ENCODE measurements at places on chromosomes 7 and 10. TPM values are rescaled to one million over a fixed set of nuclear protein-coding genes. Genes with fewer than 3 reads are reported as not detected.

Gene C10orf62
- total RNA-seq, result 0.35 TPM

Gene C10orf53
- not detected for total RNA-seq

Gene PIK3CG
- 0.82 TPM for total RNA-seq

GRCh38 chr7:150631084-150631826 lies 930 bp downstream of the GIMAP6 start:
- peak overlapping the region; percentile 96 for H3K27ac ChIP-seq
- H3K36me3 ChIP-seq, result peaks cover 20% of the 10 kb centered on the region
- no peak for DNase-seq
- peak overlapping the region; percentile 45 for H3K4me3 ChIP-seq

DNA sequence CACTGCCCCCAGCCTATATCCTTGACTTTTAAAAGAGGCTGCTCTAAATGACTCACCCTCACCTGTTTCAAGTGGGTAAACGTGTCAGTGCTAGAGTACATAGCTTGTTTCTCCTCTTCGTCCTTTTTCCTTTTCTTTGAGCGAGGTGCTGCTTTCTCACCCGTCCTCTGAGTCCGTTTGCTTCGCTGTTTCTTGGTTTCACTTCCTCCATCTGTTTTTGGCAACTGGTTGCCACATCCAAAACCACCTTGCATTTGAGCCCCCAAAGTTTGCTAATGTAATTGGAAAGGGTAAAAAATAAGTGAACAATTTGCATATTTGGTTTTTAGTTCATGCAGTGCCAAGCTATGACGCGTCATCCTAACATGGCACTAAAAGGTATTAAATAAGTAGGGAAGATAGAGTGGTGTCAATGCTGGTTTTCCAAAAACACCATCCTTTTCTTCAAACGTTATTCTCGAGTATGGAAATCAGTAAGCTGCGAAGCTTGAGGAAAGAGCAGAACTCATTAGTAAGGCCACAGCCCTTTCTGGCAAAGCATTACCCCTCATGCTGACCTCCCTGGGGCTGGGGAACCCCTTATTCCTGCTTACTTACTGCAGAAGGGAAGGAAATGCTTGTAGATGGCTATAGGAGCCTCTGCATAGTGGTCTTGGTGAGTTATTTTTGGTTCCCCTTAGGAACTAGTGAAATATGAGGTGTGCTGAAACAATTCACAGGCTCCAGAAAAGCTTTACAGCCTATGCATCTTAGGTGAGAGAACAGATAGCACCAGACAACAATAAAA lies 133.5 kb downstream of the GALNT11 start:
- H3K4me1 ChIP-seq, result no peaks in the 10 kb centered on the region
- peaks cover 80% of the 10 kb centered on the region for H3K36me3 ChIP-seq
- no peak overlapping the region for H3K4me3 ChIP-seq
- no peak for DNase-seq
